Hematopoietic multipotent progenitor cell treated with erythropoietin and hydrocortisone succinate and interleukin-3 and kit ligand, for 15 days (in vitro differentiated cells): ENCODE measurements at places on chromosomes 1 and 21.

- no peak for DNase-seq
These were observed 24.1 kb downstream of the SLC9A1 start for GRCh38 chr1:27130798-27131197.

DNA sequence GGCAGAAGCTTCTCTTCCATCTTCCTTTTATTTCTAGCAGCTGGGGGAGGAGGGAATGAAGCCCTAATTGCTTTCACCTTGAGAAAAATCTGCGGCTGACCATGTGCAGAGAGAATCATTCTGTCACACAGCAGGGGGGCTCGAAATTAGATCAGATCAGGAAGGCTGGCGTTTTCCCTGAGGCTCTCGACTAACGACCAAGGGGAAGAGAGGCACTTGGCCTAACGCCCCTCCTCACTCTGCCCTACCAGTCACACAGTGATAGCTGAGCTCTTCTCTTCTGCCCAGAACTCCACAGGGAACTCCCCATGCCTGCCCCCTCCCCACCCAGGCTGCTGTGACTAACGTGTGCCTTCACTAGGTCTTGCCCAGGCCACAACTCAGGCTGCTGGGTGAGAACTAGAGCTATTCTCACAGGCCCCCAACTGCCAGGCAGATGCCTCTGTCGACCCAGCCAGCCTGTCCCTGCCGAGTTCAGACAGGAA is 26.5 kb upstream of the KHDRBS1 start:
- no peak for DNase-seq

DNA sequence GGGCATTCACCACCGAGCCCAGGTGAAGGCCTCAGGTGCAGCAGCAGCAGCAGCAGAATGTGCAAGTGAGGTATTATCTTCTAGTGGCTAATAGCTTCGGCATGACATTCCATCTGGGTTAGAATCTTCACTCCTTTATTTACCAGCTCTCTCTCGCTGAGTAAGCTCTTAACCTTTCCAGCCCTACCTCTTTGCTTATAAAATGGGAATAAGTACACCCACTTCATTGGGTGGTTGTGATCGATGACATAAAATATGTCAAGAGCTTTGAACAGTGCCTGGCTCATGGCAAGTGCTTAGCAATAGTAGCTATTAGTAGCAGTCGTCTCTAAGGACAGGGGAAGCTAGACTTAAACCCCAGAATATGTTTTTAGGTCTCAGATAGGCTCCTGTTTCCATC is 149.5 kb downstream of the NOS1AP start:
- no peak for DNase-seq

DNA sequence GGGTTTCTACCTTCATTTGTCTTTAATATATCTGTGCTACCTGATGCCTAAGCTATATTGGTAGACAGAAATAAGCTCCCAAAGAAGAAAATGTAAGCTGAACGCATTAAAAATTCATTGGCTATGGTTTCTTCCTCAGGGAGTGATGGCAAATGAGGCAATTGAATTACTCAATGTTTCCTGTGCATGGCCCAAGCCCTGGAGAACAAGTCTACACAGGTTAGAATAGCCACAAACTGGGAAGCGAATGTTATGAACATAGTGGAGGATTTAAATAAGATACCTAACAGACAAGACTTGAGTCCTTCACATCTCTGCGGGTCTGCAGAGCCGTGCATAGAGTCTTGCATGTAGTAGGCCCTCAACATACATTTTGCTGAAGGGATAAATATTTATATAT is 350.3 kb downstream of the RWDD3 start:
- DNase-seq = no peak

DNA sequence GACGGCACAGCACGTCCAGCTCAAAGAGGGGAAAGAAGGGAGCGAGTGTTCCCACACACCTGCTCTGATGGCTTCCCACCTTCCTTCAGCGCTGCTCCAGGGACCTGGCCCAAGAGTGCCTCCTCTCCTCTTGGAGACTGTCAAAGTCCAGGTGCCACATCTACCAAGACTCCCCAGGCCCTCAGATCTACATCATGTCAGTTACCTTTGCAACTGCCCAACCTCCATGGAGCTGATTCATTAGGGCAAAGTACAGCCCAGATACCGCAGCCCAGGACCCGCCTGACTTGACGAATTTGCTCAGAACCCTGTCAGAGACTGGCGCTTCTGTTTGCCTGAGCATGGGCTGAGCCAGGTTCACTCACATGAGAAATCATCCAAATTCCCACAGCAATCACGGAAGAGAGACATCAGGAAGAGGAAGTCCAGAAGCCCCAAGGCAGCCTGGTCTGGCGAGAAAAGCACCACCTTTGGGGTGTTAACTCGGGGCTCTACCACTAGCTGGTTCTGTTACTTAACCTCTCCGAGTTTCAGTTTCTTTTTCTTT is at the start of gene SEC16B:
Gene SEC16B (minus strand): TSS at position 234 of the 547 bp plus-strand sequence. CDS start 2,077 bp downstream, outside the sequence.
- no peak for DNase-seq

GRCh38 chr1:207844371-207844770 is 66.6 kb downstream of the CD34 start:
- no peak for DNase-seq

DNA sequence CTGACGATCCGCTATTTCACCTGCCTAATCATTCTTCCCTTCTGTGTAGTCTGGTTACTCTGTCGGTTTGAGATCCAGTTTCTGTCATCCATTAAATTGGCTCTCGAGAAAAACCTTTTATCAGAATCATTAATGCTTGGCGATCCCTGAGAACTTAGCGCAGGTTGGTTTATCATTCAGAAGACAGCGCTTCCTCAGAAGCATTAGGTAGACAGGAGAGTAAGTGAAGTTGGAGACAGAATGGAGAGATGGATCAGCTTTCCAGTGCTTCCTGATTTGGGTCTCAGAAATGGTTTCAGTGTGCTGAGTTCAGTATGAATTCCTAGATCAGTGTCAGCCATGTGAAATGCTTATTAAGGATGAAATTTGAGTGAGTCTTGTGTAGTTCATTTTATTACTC is 1.3 kb downstream of the USP1 start:
- DNase-seq = peak; percentile 29

DNA sequence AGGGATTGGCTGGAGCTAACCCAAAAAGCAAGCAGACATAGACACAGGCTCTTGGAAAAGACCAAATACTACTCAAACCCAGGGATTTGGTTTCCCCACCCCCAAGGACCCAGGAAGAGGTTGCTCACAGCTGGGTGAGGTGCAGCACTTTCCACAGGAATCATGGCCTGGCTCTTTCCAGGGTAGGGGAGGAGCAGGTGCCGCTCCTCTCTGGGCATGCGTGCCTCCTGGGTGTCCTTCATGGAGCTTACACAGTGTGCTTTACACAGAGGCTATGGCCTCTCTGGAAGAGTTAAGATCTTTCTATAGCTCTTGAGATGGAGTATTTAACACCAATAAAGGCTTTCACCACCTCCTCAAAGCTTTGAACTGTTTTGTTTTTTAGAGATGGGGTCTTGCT is 88.3 kb downstream of the CD58 start:
- DNase-seq = no peak

DNA sequence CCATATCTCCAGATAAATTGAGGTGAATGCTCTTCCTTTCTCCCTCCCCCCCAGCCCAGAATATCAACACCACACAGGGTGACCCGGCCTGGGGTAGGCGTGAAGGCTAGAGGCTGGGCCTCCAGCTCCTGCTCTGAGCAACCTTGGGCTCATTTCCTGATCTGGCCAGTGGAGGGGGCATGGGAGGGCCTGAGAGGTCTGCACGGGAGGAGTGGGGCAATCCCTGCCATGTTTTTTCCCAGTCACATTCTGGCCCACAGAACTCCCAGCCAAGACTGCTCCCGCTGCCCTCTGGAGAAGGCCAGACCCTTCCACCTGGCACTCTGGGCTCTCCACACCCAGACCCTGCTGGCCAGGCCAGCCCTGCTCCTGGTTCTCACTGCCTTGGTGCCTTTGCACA is 3.9 kb downstream of the CLDN19 start:
- DNase-seq = peak; percentile 42

GRCh38 chr21:41974752-41975053 is 20.9 kb upstream of the C2CD2 start:
- no peak for DNase-seq

DNA sequence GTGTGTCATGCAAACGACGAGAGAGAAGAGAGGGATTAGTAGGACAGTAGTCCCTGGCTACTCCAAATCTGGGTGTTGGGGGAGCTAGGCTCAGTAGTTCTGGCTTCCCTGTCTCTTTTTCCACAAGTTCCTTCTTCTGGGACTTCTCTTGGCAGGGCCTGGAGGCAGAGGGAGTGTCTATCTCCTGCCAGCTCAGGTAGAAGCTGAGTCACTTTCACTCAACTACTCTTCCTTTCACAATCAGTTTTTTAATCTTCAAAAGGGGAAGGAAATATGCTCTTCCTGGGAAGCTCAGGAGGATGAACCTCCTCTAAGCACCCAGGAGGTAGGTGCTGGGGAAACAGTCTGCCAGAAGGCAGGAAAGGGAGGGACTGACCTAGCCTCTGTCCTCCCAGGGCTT is 35.2 kb upstream of the MAGOH start:
- no peak for DNase-seq

- peak; percentile 14 for DNase-seq
These were observed 66.8 kb downstream of the VPS13D start for GRCh38 chr1:12296623-12297022.

DNA sequence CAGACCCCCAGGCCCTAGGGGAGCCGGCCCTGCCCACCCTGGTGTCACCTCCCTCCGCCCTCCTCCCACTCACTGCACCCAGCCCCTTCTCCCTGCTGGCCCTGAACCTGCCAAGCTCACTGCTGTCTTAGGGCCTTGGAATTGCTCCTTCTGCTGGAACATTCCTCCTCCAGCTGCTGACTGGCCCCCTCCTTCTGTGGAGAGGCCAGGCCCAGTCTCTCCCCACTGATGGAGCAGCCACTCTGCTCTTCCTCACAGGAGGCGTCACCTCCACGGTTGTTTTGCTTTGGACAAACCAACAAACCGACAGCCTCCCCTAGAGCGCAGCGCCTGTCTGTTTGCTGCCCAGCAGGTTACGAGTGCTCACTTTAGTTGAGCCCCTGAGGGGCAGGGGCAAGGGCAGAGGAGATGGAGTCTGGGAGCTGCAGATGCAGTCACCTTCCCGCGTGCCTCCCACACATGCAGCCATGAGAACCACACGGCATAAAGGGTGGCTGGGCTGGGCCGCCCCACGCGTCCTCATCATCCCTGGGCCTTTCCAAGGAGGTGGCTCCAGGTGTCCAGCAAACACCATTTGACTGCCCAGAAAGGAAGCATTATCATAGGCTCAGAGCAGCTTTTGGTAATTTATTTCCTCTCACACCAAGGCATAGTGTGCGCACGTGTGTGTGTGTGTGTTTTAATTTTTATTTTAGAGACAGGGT is 9.4 kb downstream of the OXCT2 start:
- no peak for DNase-seq

- DNase-seq = no peak
These were observed 23.7 kb downstream of the UMODL1 start for GRCh38 chr21:42094811-42095210.

GRCh38 chr1:147077936-147078605 is 94.2 kb downstream of the PRKAB2 start:
- no peak for DNase-seq

DNA sequence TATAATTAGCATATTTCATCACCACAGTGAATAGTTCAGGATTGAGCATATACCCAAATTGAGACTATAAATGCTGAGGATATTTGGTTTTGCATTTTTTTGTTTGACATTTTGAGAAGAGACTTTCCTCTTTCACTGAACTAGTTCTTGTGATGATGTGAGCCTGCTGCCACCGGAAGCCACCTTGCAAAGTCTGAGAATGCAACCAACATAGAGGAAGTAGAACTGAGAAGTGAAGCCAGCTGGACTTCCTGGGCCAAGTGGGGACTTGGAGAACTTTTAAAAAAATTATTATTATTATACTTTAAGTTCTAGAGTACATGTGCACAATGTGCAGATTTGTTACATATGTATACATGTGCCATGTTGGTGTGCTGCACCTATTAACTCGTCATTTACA is 102.3 kb downstream of the RPE65 start:
- no peak for DNase-seq

DNA sequence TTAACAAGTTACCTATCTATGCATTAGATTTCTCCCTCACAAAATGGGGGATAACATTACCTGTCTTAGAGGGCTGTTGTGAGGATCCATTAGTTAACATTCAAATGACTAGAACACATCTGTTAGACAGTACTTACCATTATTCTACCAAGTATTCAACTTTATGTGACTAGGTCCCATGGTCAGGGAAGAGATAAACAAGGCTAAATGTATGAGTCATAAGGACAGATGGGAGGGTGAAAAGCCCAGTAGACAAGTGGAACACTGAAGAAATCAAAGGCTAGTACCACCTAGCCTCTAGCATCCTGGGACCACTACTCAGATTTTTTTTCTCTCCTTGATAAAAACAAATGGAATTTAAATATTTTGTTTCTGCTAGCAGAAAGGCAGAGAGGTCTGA is 9.0 kb upstream of the VHLL start:
- DNase-seq = no peak

DNA sequence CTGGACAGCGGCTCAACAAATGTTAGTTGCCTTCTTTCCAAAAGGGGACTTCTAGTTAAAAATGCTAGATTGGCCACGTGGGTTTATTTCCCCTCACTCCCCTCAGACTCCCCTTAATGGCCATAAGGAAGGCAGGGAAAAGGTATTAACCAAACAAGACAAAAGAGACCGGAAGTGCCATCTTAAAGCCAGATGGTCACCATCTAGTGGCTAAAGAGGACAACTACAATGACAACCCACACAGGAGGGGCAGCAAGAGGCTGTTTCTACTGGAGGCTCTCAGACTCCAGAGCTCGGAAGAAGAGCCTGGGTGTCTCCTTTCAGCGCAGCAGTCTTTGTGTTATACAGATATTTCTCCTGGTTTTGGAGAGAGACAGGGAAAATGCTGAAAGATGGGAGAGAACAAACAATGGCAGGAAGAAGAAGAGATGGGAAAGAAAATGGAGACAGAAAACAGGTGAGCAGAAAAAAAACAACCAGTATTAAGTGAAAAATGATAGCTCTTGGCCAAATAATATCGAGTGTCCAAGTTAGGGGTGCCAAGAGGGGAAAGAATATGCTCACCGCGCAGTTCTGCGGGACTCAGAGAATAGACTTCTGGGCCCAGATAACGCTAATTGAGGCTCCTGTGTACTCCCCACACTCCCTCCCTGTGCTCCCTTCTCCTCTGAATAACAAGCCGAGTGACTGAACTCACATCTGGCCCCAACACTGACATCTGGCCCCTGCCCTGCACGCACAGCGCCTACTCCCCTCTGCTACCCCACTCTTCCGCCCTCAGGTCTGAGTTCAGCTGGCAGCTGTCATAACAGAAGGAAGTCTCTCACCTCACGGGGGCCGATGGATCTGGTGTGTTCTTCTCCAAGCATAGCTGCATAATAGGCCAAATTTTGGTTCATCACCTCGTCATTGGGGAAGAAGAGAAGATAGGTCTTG is 9.6 kb downstream of the P3H1 start:
- peak; percentile 75 for DNase-seq

- DNase-seq = peak; percentile 37
These were observed 910 bp upstream of the RERE start for GRCh38 chr1:8818325-8818775.
